ENCODE measurements at places on chromosomes 3 and 15. TPM values are rescaled to one million over a fixed set of nuclear protein-coding genes. Genes with fewer than 3 reads are reported as not detected.
A peak's percentile ranks its signal among the peaks of the same experiment; 100 is the strongest.

GRCh38 chr3:172550347-172550943 lies 27.2 kb upstream of the TNFSF10 start:
- peak; percentile 98 for DNase-seq

DNA sequence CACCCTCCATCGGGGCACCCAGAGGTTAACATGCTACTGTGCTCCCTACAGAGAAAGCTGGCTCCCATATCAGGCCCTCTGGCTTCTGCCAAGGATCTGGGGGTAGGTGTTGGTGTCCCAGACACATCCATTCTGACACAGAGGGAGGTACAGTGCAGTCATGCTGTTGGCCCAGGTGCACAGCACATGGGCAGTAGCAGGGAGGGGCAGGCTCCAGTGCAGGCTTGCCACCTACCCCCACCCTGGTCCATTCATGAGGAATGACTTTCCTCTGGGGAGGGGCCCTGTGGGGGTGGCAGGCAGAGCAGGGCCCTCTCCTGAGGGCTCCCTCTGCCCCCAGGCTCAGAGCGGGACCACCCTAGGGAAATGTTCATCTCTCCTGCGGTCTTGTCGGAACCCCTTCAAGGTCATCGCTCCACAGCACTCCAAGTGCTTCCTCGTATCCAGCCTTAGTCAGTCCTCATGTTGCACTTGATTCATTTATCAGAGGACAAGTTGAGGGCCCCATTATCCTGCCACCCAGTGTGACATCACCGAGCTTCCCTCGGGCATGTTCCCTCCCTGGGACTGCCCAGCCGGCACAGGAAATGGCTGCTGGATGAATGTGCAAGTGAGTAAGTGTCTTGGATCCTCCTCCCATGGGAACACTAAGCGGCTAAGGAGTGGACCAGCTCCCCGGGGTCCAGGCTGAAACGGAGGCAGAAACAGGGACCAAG lies 10.0 kb downstream of the DUSP7 start:
- peak; percentile 98 for DNase-seq

DNA sequence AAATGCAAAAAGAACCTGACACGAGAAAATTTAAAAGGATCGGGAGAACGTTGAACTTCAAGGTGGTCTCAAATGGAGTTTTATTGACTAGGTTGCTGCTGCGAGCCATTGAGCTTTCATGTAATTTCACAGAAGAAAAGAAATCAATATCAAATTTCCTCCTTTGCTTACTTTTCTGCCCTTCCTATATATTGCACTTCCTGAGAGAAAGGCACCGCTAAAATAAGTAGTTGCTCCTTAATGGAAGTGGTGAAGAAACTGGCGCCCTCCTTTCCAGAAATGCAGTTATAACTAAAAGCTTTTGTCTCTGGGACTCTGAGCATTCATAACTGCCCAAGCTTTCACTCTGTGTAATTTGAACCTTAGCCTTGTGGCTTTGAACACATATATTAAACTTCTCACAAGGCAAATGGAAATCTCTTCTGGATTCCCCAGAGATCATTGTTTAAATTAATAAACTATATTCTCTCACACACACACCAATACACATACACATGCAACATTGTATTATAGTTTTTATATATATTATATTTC lies 13.4 kb downstream of the EID1 start:
- no peak for DNase-seq

DNA sequence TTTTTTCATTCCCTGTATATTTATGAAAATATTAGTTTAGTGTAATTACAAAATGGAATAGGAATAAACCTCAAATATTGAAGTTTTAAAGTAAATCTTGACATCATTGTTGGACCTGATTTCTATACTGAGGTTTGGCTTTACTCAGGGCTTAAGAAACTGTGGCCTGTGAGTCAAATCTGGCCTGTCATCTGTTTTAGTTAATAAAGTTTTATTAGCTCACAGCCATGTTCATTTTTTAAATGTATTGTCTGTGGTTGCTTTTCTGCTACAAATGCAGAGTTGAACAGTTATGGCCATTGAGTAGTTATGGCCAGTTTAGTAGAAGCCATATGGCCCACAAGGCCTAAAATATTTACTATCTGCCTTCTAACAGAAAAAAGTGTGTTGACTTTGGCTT lies 80.7 kb downstream of the DIPK2A start:
- DNase-seq = peak; percentile 69

GRCh38 chr3:182303169-182303568 lies 490.1 kb upstream of the ATP11B start:
- no peak for DNase-seq

DNA sequence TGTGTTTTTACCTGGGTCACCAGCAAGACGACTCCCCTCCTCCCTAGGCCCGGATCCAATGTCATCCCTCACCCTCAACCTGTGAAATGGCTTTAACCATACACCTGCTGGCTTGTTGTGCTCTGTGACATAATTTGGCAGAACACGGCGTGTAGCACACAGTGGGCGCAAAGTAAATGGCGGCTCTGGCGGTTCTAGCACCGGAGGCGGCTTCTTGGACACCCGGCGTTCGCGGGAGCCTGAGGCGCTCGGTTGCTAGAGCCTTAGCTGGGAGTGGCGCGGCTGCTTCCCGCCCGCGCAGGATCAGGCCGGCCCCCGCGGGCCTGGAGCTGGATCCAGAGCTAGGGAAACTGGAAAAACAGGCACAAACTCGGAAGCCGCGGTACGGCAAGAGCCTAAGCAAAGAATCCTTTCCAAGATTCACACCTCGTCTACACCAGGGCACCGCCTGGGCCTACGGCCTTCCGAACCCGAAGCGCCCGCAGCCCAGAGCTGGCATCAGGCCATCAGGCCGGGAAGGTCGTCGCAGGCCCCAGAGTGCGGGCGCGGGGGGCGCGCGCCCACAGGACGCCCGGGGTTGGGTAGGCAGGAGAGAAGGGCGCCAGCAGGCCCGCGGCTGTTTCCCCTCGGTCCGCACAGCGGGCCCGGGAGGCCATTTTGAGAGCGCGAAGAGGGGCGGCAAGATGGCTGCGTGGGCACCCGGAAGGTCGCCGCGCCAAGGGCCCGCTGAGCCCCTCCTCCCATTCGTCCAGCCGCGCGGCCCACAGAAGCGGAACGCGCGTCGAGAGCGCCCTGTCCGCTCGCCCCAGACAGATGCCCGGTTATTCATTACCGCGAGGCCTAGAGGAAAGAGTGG lies 43.9 kb upstream of the POLG start:
- no peak for DNase-seq

DNA sequence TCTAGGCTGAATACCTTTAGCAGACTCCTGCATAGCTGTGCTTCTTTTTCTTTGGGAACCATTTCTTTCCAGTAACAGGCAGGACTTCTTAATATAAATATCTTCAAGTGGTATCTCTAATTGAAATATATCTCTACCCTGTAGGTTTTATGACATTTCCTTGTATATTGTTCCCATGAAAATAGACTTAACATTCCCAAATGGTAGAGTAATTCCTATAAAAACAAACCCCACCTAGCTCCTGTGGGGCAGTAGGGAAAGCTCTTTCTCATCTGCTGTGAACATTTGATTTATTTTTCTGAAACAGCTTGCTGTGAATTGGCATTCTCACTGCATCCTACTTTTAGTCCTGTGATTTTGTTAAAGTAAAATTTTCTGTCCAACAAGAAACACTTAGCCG lies 20.8 kb downstream of the SELENOT start:
- peak; percentile 18 for DNase-seq

DNA sequence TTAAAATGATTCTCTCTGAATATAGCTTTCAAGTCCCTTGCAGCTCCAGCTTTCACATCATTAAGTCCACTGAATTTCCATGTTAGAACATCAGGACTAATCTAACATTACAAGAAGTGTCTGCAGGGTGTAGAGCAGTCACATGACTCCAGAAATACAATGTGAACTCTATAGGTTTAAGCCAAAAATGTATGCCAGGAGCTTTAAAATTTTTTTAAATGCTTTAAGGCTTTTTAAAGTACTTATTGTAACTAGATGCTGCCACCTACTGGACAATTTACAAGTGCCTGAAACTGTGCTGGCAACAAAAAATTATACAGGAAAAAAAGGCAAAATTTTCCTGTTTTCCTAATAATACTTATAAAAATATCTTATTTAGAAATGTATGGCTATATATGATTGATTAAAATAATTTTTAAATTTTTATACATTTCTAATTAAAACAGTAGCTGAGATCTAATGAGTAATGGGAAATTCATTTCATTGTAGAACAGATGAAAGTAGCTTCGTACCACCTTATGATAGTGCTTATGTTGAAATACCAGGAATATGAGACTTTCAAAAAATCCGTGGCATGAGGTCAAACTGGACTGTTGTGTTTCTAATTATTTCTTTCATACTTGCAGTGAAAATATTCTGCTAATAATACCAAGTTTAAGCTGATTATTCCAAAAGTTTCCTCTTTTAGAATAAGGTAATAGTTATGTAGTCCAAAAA lies 25.7 kb downstream of the FSIP1 start:
- DNase-seq = peak; percentile 83

GRCh38 chr3:41202075-41202833 lies 2.9 kb downstream of the CTNNB1 start:
- DNase-seq = no peak

- DNase-seq = peak; percentile 18
These were observed 14.4 kb downstream of the POLR2M start for GRCh38 chr15:57720867-57721266.

- peak; percentile 3 for DNase-seq
These were observed 121.4 kb upstream of the ATP11B start for GRCh38 chr3:182671942-182672341.

DNA sequence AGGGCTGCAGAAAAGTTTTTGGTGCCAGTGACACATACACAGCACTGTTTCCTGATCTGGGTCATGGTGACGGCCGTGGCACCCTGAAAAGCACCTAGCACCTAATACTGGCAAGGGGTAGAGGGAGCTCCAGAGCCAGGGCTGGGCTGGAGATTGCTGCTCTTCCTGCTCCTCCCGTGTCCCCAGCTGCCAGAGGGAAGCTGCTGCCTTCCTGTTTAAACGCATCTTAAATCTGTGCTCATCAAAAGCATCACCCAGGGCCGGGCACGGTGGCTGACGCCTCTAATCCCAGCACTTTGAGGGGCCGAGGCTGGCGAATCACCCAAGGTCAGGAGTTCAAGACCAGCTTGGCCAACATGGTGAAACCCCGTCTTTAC lies 156.7 kb upstream of the MEF2A start:
- peak; percentile 60 for DNase-seq

DNA sequence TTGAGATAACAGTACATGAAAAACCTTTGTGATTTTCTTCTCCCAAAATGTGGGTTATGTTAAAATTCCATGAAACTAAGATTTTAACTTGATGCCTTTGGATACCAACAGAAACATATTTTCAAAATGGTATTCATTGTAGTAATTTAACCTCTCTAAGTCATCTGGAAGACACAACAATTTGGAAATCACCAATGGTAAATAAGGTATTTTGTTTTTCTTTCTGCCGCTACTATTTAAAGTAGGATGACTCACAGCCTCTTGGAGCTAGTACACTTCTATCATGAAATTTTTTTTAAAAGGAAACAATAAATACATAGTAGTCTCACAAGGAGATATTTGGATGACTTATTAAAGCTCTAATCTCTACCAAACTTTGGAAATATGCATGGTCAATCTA lies 291.6 kb upstream of the VEPH1 start:
- peak; percentile 53 for DNase-seq

The HRG gene
- total RNA-seq = not detected

The FEZF2 gene
- total RNA-seq = not detected

The SPINT1 gene
- 0.56 TPM for total RNA-seq

The TP63 gene
- total RNA-seq = not detected

The SNAP23 gene
- 72.5 TPM for total RNA-seq
